Cardiac muscle cell (in vitro differentiated cells and primary cell): ENCODE measurements at places on chromosomes 2 and 18. TPM values are rescaled to one million over a fixed set of nuclear protein-coding genes. Genes with fewer than 3 reads are reported as not detected.
A peak's percentile ranks its signal among the peaks of the same experiment; 100 is the strongest.

DNA sequence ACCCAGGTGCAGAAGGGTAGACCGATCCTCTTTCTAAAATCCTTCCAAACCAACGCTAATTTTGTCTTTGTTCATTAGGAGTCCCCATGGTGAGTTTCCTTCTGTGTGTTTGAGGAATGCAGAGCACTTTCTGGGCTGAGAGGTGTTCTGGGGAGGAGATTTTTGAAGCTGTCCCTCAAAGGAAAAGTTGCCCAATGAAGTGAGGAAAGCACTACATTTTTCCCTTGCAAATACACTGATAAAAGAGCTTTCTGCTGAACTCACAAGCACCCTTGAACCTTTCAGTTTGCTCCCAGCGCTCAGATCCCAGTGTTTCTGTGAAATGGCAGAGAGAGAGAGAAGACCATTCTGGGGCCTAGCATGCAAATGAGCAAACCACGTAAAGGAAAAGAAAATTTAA is 299.6 kb upstream of the FANCL start:
- no peak overlapping the region for H3K4me3 ChIP-seq
- no peak for DNase-seq
- peak overlapping the region; percentile 41 for H3K27ac ChIP-seq
- H3K36me3 ChIP-seq, result no peaks in the 10 kb centered on the region
- H3K27me3 ChIP-seq, result peaks cover 32% of the 10 kb centered on the region

- peak overlapping the region; percentile 69 for H3K4me3 ChIP-seq
- H3K27ac ChIP-seq, result no peak overlapping the region
- no peak for DNase-seq
Measured at GRCh38 chr2:205683502-205684367, 1.4 kb downstream of the NRP2 start.

DNA sequence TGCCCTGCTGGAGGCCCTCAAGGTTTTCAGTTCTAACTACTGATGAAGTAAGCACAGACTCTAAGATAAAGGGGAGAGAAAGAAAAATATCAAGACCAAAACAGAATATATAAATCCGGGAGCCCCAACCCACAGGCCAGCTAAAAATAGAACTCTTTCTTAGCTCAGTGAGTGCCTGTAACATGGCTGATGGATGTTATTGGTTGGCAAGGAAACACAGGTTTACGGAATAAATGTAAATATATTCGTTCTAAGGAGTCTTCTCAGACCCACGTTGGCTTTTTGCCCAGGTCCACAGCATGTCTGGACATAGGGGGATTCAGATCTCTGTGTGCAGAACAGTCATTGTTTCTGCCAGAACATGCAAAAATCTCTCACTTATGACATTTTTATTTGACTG is 139.0 kb upstream of the SERPINE2 start:
- no peaks in the 10 kb centered on the region for H3K36me3 ChIP-seq
- no peaks in the 10 kb centered on the region for H3K27me3 ChIP-seq
- H3K4me3 ChIP-seq, result no peak overlapping the region
- H3K27ac ChIP-seq, result no peak overlapping the region
- no peaks in the 10 kb centered on the region for H3K4me1 ChIP-seq

- H3K4me3 ChIP-seq, result no peak overlapping the region
- DNase-seq, result no peak
- no peaks in the 10 kb centered on the region for H3K27me3 ChIP-seq
- no peak overlapping the region for H3K27ac ChIP-seq
Measured at GRCh38 chr2:236896688-236897087, 189.0 kb upstream of the COPS8 start.

LRRC30 gene
- total RNA-seq, result not detected in 2 replicates

CCDC141 gene
- total RNA-seq, result 95.5 and 213 TPM in 2 replicates

MEP1B gene
- 0.04 and 0.09 TPM in 2 replicates for total RNA-seq

CNTNAP5 gene
- 0.03 TPM in 1 of 2 replicates, not detected in the other for total RNA-seq
